Naive thymus-derived CD4-positive, alpha-beta T cell (primary cell): ENCODE measurements at places on chromosomes 5 and 9. TPM values are rescaled to one million over a fixed set of nuclear protein-coding genes. Genes with fewer than 3 reads are reported as not detected.

The PCDHGC3 gene
- total RNA-seq = 0.15 and 0.51 TPM in 2 replicates

The IZUMO3 gene
- total RNA-seq = not detected

The PCDHGC4 gene
- total RNA-seq = not detected in 2 replicates

The NR2F1 gene
- total RNA-seq = not detected in 2 replicates

The PLAC8L1 gene
- 1.5 TPM for total RNA-seq

The DAPK1 gene
- total RNA-seq = 0.33 and 0.82 TPM in 2 replicates

The S1PR3 gene
- total RNA-seq = not detected

The PCDHB5 gene
- total RNA-seq = 0.35 TPM

The LEAP2 gene
- 0.91 TPM for total RNA-seq

DNA sequence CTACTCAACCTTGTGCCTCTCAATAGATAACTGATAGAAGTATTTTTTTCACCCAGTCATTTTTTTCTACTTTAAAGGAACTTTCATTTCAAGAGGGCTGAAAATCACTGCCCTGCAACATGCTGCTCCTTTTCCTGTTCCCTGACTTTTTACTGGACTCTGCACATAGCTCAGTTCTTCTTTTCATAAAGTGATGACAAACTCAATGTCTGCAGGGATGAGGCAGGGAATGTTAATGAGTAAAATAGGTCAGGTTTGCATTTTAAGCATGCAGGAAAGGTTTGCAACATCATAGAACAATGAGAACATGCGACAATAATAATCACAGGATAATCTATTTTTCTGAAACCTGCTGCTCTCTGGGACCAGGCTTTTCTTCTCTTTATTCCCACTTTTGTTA is 172.2 kb upstream of the SGCD start:
- DNase-seq = no peak

DNA sequence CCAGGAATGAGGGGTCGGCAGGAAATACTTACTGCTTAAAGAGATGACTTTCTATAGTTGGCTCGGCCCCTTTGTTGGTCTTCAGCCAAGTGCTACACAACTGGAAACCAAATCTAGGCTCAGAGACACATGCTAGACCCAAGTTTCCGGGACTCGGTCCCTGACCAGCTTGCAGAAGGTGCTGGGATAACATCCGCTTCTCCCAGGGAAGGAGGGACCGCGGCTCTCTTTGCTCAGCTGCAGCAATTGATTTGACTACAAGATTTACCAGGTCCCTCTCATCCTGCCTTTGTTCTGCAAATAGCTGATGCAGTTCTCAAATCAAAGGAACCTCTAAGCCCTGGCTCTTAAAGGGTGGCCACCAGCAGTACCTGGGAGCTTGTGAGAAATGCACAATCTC is 314.7 kb downstream of the MLLT3 start:
- DNase-seq = no peak

- no peak for DNase-seq
Observed at GRCh38 chr5:79413112-79413511, 100.8 kb downstream of the HOMER1 start.

DNA sequence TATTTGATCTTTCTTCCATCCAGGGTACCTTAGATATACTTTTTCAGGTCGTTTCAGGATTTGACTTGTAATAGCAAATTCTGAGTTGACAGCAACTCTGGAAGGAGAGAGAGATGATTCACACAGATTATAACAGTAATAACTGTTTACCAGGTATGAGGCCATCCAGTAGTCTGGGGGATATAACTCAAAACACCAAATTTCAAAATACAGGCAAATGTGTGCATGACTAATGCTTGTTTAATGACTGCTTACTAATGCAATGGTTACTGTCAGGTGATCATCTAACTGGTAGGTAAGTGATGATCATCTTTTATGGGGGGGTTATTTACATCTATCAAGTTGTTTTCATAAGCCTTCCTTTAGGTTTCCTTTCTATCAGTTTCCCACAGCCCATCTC is 412.3 kb downstream of the MAT2B start:
- no peak for DNase-seq

DNA sequence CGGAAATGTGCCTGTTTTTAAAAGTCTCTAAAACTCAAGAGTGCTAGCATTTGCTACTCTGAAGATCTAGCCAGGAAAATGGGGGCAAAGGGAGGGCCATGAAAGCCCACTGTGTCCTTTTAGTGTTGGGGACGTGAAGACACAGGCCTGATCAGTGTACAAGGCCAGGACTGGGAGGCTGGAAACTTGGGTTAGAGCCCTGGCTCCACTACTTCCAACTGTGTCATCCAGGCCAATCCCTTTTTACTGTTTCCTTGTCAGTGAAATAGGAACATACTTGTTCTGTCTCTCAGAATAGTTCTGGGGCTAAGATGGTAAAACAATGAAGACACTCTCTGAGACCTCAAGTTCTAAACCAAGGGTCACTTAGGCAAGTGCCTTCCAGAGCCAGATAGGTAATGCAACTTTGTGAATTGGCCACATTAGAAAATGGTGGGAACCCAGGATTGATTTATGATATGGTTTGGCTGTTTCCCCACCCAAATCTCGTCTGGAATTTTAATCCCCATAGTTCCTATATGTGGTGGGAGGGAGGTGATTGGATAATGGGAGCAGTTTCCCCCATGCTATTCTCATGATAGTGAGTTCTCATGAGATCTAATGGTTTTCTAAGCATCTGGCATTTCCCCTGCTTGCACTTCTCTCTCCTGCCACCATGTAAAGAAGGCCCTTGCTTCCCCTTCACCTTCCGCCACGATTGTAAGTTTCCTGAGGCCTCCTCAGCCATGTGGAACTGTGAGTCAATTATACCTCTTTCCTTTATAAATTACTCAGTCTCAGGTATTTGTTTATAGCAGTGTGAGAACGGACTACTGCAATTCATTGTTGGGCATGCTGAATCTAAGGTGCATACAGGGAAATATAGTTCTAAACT is 30.4 kb upstream of the B4GALT1 start:
- no peak for DNase-seq

DNA sequence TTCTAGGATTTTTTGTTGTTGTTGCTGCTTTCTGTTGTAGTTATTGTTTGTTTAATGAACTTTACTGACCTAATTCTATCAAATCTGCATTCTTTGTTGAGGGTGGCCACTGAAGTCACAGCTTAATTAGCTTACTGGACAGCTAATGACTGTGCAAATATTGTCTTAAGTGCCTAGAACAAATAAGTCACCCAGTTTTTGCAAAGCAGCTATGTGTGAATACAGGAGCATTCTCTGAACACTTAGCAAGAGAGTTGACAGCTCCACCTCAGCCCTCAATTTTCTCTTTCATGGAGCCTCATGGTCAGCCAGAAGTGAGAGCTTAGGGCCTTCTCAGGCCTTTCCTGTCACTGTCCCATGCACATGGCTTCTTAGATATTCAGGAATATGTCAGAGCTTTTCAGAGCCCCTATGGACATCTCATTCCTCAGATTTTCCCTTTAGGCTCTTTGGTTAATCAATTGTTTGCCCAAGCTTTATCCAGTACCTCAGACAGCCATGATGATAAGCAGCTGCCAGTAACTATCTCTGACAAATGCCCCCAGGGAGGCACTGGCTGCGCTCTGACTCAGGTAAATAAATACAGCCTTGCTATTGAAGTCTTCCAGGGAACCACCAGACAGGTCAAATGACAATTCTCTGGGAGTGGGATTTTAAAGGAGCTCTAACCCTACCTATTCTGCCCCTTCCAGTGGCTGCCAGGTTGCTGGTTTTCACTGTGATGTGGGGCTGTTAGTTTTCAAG is 241.4 kb upstream of the IL12B start:
- no peak for DNase-seq

DNA sequence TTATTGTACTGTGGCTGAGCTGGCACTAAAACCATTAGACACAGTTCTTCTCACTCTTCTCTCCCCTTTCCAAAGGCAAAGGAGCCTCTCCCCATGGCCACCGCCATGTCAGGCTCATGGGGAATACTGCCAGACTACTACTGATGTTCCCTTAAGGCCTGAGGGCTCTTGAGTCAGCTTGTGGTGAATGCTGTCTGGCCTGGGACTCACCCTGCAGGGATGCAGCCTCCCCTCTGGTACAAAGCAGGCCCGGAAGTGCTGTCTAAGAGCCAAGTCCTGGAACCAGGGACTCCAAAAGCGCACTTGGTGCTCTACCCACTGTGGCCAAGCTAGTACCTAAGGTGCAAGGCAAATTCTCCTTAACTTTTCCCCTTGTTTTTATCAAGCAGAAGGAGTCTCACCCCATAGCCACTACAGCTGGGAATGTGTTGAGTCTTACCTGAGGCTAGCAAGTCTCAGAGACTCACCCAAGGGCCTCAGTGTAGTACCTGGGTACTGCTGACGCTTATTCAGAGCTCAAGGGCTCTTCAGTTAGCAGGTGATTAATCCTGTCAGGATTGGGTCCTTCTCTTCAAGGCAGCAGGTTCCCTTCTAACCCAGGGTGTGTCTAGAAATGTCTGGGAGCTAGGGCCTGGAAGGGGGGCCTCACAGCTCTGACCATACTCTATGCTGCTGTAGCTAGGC is 33.2 kb upstream of the C5orf46 start:
- no peak for DNase-seq

DNA sequence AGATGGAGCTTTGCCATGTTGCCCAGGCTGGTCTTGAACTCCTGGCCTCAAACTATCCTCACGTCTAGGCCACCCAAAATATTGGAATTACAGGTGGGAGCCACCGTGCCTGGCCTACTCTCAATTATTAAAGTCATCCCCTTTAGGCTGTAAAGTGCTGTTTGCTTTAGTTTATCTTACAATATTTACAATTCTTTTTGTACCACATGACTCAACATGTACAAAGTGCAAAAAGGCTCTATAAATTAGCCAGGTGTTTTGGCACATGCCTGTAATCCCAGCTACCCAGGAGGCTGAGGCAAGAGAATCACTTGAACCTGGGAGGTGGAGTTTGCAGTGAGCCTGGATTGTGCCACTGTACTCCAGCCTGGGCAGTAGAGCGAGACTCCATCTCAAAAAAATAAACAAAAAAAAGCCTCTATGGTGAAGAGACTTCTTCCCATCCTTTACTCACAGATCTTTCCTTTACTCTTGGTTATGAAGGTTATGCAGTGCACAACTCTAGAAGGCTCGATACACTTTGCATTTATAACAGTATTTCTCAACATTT is 28.5 kb upstream of the MLLT3 start:
- no peak for DNase-seq

DNA sequence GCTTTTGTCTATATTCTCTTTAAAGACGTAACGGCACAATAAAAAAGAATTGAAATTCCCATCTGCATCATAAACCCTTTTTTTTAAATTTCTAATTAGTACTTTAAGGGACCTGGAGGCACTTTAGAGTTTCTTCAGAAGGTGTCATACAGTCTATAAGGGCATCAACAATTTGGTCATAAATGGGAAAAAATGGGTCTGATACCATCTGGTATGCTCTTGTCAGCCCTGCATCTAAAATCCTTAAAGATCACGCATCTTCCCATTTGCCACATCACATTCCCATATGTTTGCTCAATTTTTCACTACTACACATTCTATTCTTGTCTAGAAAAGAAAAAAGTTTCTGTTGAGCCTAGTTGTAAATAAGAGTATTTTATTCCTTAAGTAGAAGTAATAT is 53.8 kb downstream of the COX7C start:
- no peak for DNase-seq

DNA sequence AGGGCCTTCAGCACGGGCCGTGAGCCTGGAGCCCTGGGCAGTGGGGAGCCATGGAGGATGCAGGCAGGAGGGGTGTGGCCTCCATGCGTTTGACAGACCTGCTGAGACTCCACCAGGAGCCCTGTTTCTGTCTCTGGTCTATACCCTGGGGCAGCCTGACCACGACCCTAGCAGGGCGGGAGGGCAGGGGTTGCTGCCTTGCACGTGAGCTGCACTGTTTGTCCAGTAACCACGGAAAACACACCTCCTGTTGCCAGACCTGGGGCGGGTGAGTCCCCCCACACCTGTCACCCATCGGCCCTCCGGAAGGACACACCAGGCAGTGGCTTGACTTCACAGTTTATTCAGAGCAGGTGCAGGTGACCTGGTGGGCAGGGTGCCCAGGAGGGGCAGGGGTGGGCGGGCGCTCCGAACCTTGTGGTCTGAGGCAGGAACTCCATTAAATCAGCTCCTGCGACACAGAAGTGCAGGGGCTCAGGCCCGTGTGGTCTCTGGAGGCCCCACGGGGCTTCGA is 3.9 kb downstream of the LCN8 start:
- DNase-seq = no peak

DNA sequence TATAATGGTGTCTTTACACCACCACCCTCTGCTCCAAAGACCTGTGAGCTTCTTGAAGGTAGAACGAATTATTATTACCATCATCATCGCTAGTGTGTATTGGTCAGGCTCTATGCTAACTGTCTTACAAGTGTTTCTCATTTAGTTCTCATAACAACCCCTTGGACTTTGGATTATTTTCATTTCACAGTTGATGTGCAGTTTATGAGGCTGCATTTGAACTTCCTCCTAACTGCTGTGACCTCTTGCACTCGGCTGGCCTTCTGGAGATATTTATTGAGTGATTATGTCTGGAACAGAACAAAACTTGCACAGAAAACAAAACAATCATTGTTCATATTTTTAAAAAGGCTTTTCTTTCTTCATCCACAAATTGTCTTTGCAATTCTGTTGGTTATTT is 306.3 kb upstream of the SGCD start:
- DNase-seq = no peak

DNA sequence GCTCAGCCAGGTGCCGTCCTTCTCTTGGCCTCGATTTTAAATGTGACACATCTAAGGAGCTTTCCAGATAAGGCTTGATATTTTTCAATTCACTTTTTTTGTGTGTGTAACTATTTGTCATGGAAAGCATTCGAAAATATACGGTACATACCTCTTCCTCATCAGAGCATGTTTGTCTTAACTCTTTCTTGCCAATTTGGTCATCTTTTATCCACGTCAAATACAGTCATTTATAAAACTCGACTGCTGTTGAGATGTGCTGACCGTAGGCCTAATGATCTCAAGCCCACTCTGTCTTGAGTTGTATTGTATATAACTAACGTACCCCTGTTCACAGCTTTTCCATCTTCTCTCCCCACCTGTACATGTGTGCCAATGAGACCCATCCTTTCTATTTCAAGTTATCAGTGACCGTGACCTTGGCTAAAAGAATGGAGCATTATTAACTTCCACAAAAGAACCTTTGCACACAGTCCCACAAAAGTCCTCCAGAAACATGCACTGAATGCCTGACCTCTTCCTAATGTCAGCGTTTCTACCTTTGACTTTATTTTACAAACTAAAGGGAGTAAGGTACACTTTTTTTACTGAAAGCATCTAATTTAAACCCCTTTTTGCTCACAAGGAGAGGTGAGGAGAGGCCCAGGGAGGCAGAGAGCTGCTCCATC is 61.6 kb downstream of the IPPK start:
- DNase-seq = no peak

- no peak for DNase-seq
Observed at GRCh38 chr9:70389621-70390266, 24.7 kb downstream of the KLF9 start.

- peak; percentile 38 for DNase-seq
Observed at GRCh38 chr5:16759147-16759773, 142.5 kb upstream of the RETREG1 start.

- DNase-seq = no peak
Observed at GRCh38 chr5:10266137-10266536, 16.1 kb downstream of the CCT5 start.

GRCh38 chr5:14497311-14497710 is 84.3 kb upstream of the OTULINL start:
- no peak for DNase-seq
